Stimulated activated CD4-positive, alpha-beta T cell treated with anti-CD3 and anti-CD28 coated beads, Interleukin-1b, Interleukin-23, amount 100 ng/mL, for 48 hours (primary cell): ENCODE measurements at places on chromosomes 1 and 21.

- peak; percentile 52 for DNase-seq
Observed at GRCh38 chr1:39639305-39640130, at the start of gene HEYL. Gene HEYL, minus strand, starts transcription at chr1:39639643. Its CDS starts 18 bp downstream, at chr1:39639625.

DNA sequence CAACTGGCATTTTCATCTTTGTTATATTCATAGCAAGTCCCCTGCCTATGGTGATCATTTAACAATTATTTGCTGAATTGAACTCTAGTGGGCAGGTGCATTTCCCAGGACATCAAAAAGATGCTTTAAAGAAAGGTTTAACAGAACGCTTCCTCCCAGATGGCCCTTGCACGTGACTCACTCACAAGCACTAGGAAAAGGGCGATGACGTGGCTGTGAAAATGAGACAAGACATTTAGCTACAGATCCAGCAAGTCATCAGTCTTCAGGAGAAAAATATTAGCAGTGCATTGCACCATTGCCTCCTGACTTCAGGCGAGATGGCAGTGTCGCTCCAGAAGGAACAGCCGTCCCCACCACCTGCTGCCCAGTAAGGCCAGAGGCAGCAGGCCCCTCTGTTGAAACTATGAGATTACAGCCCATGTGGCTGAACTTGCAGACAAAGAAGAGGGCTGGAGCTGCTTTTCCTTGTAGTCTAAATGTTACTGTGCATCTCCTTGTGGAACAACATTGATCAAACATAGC is 37.2 kb downstream of the DSCAM start:
- DNase-seq: no peak

GRCh38 chr1:182802006-182802803 is 12.6 kb downstream of the NPL start:
- DNase-seq: no peak

DNA sequence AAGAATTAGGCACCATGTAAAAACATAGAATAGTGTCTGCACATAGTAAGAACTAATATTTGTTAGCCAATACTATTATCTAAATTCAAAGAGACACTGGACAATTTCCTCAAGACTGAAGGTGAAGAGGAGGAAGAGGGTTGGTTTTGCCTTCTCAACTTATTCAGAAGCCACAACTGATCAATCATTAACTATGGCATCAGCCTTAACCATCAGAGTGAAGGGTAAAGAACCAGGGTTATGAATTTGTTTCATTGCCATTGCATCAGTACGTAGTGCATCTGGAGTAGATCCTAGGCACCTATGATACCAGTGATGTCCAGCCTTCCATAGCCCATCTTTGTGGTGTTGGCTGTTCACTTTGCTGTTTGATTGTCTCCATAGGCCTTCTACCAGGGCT is 421.7 kb upstream of the DEPDC1 start:
- no peak for DNase-seq

DNA sequence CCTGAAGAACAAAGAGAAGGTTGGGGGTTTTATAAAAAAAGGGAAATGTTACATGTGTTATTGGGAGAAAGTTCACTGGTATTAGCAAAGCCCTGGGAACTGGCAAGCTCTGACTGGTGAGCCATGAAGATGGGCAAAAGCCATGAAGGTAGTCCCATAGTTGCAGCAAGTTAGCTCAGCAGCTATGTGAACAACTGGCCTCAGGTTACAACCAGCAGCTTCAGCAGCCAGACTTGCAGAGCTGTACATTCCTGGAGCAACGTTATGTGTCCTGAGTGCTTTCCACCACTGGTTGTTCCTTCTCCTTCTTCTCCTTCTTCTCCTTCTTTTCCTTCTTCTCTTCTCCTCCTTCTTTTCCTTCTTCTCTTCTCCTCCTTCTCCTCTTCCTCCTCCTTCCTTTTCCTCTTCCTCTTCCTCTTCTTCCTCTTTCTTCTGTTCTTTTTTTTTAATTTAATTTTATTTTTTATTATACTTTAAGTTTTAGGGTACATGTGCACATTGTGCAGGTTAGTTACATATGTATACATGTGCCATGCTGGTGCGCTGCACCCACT is 56.1 kb upstream of the TLR5 start:
- no peak for DNase-seq

DNA sequence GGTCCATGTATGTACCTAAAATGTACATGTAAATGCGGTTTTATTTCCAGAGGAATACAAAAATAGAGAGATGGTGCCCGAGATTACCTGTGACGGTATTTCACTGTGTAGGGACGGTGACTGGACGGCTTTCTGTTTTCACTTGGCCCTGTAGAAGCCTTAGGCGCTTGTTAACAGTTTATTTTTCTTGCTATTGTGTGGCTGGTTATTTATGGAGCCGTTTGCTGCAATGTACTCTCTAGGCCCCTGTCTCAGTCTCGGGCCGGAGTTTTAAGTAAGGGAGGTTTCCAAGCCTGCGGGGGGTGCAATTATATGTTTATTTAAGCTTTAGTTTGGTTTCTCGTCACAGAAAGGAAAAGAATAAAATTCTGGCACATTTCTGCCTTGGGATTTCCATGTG is 413 bp downstream of the EFCAB7 start:
- no peak for DNase-seq

- DNase-seq: no peak
Observed at GRCh38 chr1:23910144-23910543, 3.0 kb downstream of the CNR2 start.

GRCh38 chr1:11961230-11961629 is 19.0 kb upstream of the MFN2 start:
- no peak for DNase-seq

- DNase-seq: no peak
Observed at GRCh38 chr1:38285807-38286530, 239.4 kb upstream of the POU3F1 start.

- no peak for DNase-seq
Observed at GRCh38 chr1:58804853-58805565, 21.2 kb upstream of the JUN start.

- no peak for DNase-seq
Observed at GRCh38 chr1:29651246-29651645, 414.9 kb downstream of the PTPRU start.

GRCh38 chr1:158506369-158506987 is 34.5 kb downstream of the OR10R2 start:
- peak; percentile 32 for DNase-seq

GRCh38 chr1:163824006-163824405 is 502.3 kb downstream of the NUF2 start:
- no peak for DNase-seq

DNA sequence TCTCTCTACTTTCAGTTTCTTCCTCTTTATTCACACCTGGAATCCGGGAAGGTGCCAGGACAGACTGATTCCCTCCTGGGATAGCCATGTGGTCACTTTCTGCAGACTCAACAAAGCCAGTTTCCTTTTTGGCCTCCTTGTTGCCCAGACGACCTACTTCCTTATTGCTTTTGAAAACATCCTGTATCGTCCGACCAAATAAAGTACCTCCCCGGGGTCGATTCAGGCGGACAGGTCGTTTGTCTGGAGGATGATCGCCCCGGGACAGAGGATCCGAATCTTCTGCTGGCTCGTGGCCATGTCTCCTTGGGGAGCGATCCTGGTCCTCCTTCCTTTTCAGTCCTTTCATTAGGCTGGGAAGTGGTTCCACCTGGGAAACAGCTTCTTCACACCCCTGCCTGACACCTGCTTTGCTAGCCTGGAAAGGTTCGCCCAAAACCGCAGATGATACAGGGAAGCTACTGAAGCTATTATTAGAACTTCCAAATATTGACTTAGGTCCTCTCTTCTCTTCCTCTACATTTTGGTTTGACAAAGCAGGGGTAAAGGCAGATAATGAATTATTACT is 1.2 kb downstream of the MCM3AP start:
- DNase-seq: no peak

DNA sequence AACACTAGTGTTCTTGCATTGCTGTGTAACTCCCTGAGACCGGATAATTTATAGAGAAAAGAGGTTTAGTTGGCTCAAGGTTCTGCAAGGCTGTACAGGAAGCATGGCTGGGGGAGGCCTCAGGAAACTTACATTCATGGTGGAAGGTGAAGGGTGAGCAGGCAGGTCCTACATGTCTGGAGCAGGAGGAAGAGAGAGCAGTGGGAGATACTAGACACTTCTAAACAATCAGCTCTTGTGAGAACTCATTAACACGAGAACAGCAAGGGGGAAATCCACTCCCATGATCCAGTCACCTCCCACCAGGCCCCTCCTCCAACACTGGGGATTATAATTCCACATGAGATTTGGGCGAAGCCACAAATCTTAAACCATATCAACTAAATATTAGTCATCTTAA is 30.1 kb downstream of the RNF2 start:
- no peak for DNase-seq

- DNase-seq: no peak
Observed at GRCh38 chr1:9718006-9718680, 66.6 kb downstream of the PIK3CD start.

DNA sequence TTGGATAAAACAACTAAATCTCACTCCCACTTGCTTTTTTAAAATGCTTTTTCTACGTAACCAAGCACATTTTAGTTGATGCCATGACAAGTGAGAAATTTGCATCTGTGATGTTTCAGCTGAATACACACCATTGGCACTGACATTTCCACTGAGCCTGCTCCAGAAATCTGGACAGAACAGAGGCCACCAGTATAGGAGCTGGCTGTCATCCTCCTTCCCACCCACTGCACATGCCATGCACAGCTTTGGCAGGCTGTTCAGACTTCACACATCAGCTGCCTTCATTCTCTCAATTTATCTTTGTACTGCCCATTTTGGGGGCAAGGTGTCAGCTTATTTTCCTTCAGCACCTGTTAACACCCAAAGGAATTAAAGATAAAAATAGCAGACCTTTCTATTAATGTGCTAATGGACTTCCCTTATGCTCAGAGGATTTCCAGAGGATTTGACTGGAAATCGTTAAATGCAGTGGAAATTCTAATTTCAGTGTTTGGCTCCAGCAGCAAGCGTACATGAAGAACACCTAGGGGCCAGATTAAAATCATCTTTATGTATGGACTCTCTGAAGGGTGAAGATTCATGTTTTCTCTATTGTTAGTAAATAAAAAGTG is 12.9 kb upstream of the PODN start:
- no peak for DNase-seq

DNA sequence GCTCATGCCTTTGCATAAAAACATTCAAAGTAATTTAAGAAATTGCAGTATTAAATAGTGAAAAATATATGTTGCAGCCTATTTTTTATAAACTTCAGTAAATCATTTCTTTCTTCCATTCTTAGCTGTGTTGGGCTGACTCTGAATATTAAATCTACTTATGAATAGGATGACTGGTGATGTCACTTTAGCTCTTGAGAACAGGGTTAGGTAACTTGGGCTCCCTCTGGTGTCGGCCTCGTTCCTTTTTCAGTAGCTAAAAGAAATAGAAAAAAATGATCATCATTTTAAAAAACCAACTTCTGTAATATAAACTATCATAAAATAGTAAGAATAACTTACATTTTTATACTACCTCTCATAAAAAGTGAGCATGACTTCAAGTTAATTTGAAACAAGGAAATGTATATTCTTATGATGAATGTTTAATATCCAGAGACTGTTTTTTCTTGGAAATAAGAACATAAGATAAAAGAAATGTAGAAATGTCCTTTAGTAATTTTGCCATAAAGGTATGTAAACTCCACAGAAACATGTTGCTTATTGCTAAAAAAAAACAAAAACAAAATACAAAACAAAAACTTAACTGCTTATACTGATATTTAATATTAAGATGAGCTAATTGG is 26.8 kb upstream of the NCAM2 start:
- peak; percentile 10 for DNase-seq

DNA sequence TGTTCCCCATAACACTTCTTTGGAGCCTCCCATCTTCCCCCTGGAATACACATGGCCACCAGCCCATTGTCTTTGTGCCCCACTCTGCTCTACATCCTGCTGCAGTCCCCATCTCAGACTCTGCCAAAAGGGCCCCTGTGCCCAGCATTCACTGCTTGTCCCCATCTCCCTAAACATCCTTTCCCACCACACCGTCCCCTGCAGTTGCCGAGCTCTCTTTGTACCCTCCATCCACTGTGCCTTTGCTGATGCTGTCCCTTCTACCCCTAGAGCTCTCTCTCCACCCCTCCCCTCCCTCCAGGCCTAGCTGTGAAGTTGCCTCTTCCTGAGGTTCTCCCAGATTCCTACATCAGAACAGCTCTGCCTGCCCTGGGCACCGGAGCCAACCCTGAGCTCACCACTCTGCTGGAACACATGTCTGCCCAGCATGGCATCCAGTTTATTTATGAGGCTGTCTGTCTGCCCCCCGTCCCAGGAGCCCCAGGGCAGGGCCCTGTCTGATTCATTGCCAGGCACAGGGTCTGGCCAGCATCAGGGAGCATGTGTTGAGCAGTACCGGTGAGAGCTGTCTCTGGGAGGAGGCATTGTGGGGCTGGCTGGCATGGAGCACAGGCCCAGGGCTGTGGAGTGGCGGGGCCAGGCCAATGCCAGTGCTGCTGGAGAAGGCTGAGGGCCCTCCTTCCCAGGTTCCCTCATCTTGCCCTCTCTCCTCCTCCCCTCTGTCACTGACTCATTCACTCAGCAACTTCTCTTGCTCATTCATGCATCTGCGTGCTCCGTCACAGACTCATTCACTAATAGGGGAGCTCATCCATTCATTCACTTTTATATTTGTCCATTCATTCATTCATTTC is 28.8 kb downstream of the EDN2 start:
- no peak for DNase-seq

GRCh38 chr21:14452031-14452726 is 69.2 kb upstream of the HSPA13 start:
- no peak for DNase-seq

DNA sequence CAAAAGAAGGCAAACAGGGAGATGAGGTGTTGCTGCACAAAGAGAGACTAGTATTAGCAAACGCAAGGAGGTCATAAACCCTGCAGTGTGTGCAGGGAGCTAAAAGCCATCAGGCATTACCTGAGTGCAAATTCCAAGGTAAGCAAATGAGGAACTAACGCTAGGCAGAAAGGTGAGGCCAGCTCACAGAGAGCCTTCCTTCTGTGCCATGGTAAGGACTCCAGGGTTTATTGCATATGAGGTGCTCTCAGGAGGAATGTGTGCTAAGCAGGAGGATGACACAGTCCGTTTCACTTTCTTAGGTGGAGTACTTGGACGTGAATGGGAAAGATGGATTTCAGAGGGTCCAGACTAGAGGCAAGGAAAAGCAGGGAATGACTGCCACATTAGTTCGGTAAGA is 44.6 kb upstream of the MYBPHL start:
- no peak for DNase-seq

DNA sequence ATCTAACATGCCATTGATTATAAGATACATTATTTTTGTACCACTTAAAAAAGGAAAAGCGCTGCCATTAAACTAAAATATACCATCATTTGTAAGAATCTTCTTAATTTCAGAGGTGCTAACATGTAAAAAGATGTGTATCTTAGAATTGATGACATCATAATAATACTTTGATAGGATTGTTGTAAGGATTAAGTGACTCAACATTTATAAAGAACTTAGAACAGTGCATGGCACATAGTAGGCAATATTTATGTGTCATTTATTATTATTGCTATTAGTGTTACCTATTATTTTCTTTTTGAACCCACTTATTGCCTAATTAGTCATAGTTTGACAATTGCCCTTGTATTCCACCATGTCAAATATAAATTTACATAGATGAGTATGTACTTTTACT is 21.8 kb downstream of the HIPK1 start:
- DNase-seq: no peak
